DMS153 (cell line): ENCODE measurements at places on chromosomes 12 and 14.

DNA sequence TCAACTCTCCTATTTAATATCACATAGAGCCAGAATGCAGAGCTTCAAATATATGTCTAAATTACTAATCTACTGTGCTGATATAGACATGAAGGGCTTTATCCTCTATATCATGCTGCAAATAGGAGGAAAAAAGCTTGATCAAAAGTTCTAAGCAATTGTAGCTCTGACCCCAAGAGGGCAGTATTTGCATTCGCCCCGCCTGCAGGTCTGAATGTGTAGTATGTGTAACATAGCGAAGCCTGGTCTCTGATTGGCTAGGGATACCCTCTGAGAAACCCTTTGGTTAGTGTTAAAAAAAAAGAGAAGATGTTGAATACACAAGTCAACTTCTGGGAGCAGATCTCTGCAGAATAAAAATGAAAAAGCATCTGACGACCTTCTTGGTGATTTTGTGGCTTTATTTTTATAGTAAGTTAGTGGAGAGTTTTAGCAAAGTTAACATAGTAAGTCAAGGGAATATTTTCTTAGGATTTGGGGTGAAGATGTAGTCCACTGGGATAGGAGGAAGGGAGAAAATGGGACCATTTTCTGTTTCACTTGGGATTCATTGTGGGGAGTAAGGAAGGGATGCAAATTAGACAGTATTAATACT, 151.6 kb upstream of the OR4E1 start:
- no peak for DNase-seq

GRCh38 chr12:32249777-32250176, 143.1 kb downstream of the BICD1 start:
- DNase-seq: no peak

DNA sequence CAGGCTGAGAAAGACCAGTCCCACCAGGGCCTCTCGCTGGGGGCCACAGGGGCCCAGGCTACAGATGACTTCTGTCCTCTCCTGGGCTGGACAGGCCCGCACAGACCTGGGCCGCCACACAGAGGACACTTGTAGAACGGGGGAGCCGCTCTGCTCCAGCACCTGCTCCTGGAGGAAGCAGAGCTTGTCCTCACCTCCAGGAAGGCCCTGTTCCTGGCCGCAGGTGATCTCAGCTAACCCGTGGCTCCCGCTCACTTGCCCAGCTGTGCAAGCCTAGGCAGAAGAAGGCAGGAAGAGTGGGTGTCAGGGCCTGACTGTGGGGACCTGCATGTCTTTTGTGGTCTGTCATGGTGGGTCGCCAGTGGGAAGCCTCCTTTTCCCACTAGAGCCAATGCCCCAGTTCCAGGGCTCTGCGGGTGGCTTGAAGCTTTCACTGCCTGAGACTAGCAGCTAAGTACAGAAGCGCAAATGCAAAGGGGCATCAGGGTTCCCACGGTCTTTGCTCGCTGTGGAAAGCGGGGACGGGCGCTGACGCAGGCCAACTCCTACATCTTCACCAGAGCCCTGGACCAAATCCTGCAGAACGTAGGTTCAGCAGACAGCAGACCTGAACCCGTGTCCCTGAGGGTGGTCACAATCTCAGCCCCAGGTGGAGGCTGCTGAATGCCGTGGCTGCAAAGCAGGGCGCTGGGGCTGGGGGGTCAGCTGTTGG, 8.8 kb upstream of the CEP170B start:
- no peak for DNase-seq

DNA sequence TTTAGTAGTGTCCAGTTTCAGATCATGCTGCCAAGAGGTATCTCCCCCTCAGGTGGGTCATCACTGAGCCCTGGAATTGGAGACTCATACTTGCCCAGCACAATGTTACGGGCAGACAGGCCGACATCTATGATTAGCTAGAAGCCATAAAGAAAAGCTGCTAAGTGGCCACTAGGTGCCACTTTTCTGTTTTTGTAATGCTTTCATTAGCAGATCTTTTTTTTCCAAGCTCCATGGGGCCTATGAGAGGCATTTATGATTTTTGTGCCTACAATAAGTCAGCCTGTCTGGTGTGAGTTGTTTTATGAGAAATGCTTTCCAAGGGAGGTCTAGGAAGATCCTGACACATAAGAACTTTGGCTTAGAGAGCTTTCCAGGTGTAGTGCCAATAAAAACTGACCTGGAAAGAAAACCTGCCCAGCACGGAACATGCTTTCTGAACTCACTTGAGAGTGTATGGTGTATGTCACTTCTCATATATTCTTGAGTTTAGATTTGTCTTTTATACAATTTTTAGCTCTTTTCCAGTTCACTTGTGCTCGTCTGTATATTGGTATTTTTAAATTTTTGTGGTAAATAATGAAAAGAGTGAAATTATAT, 21.8 kb upstream of the SMCO2 start:
- DNase-seq: no peak

- DNase-seq: no peak
These were observed 36.0 kb downstream of the RHOJ start for GRCh38 chr14:63240221-63240620.
